ENCODE measurements at places on chromosomes 1 and 21. TPM values are rescaled to one million over a fixed set of nuclear protein-coding genes. Genes with fewer than 3 reads are reported as not detected.

The OR2L3 gene
- total RNA-seq, result not detected

The HRNR gene
- total RNA-seq, result not detected

The S100A16 gene
- total RNA-seq, result 537 TPM

The KRTAP19-1 gene
- not detected for total RNA-seq

The CYP2J2 gene
- total RNA-seq, result 0.20 TPM

The G0S2 gene
- total RNA-seq, result 23.9 TPM

The TEDDM1 gene
- not detected for total RNA-seq

The S100A8 gene
- not detected for total RNA-seq

The NTNG1 gene
- total RNA-seq, result 12.7 TPM

The IVL gene
- total RNA-seq, result under 0.01 TPM

The SLC37A1 gene
- total RNA-seq, result 1.8 TPM

The SLC45A3 gene
- total RNA-seq, result 0.37 TPM

The ATAD3C gene
- total RNA-seq, result not detected

The HHAT gene
- 2.2 TPM for total RNA-seq

The SFN gene
- total RNA-seq, result 0.73 TPM

The NOS1AP gene
- not detected for total RNA-seq

The TNFRSF14 gene
- 11.4 TPM for total RNA-seq

The NLRP3 gene
- total RNA-seq, result not detected

The PROK1 gene
- total RNA-seq, result not detected

The MAP3K21 gene
- 3.7 TPM for total RNA-seq

The B3GALT5 gene
- not detected for total RNA-seq

The KCNJ15 gene
- 16.6 TPM for total RNA-seq

Data from subcutaneous preadipocyte (primary cell).